ENCODE measurements at places on chromosomes 11 and 22.
A peak's percentile ranks its signal among the peaks of the same experiment; 100 is the strongest.

DNA sequence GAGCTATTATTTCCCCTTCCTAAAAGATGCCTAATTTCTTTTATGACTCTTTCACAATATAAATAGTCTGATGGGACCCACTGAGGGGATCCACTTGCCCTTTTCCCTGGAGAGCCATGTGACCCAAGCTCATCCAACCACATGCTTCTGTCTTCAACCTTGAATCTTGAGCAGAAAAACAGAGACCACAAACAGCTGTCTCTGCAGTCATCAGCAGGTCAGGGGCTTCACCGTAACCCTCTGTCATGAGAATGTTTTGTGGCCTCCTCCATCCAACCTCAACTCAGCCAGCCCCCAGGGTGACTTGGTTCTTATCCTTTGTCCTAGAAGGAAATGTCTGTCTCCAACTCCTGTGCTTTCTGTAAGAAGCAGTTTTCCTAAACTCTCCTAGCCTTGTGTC is 129.6 kb upstream of the POU2AF2 start:
- DNase-seq = no peak

DNA sequence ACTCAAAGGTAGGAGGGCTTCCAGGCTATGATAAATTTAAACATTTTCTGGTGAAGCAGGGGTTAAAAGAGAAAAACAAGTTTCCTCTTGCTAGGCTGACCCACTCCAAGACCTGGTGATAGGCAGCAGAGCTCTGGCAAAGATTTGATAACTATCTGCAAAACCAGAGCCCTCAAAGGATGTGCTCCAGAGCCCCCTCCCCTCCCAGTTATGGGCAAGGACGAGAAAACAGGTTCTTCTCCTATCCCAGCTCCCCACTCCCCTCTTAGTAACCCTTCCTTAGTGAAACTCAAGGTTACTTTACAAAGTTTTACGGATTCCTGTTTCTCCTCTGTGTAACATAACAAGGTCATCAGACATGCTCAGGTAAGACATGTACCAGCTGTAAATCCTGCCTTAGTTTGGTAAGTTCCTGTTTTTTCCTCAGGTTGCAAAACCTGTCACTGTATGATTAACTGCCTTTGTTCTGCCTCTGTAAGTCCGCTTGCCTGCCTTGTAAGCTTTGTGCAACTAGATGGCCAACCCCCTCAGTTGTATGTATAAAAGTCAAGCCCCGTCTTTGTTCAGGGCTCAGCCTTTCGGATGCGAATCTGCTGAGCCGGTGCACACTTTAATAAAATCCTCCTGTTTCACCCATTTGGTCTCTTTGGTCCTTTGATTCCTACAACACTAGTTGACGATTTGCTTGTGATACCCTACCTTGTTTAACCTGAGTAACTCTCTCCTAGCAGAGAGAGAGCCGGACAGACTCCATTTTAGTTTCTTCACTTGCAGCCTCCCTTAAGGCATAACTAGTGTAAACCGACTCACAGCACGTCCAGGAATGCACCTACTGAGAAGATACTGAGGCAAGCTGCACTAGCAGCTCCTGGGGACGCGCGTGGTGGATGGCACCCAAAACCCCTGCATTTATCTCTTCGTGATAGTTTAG is 13.9 kb downstream of the APOBEC3H start:
- no peak for DNase-seq

DNA sequence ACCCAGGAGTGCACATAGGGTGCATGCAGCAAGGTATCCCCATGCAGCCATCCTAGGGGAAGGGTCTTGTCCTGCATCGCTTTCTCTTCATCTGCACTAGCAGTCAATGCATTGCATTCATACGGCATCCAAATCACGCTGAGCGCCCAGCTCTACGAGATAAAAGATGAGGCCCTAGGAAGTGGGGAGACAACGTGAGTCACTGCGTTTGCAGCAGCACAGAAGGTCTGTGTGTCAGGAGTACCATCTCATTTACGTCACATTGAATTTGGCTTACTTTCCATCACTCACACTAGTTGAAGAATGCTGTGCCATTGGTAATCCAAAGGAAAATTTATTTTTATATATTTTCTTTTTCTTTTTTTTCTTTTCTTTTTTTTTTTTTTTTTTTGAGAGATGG is 2.5 kb upstream of the ST14 start:
- no peak for DNase-seq

DNA sequence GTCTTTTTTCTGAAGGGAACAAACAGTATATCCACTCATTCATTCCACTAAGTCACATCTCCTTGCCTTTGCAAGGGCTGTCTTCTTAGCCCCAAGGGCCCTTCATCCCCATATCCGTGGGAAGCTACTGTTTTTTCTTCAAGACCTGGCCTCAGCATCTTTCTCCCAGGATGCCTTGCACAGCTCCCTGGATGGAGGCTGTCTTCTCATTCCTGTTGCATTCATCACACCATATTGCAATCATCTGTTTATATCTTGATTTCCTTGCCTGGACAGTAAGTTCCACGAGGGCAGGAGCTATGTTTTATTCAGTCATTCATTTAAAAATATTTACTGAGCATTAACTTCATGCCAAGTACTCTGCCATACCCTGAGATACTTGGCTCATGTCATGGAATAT is 29.3 kb upstream of the NECTIN1 start:
- no peak for DNase-seq

DNA sequence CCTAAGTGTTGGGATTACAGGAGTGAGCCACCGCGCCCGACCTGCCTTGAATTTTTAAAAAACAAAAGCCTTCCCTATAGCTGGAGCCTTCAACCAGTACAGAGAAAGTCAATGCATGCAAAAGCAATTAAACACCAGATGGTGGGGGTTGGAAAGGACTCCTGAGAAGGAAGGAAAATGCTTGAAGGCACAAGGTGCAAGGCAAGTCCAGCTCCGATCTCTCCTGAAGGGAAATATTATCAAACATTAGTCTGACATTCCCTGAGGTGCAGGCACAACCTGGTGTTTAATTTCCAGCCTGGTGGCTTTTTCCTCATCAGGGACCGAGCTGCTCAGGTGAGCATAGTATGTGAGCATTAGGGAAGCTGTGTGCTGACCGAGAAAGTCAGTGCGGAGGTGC is 12.9 kb upstream of the RAPSN start:
- no peak for DNase-seq

DNA sequence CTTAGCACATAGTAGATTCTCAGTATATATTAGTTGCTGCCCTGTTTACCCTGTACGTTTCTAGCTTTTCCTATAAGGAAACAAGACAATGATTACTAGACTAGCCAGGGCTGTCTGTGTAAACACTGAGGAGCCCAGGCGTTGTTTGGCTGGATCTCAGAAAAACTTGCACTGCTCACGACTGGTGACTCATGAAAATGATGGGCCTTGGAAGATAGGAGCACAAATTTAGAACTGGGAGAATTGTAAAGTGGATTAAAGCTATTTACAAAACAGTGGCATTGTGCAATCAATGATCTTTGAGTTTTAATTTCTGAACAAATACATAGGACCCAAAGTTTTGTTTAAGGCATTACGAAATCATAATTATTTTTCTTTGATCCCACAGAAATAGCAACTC is 276.9 kb downstream of the FAM76B start:
- no peak for DNase-seq

DNA sequence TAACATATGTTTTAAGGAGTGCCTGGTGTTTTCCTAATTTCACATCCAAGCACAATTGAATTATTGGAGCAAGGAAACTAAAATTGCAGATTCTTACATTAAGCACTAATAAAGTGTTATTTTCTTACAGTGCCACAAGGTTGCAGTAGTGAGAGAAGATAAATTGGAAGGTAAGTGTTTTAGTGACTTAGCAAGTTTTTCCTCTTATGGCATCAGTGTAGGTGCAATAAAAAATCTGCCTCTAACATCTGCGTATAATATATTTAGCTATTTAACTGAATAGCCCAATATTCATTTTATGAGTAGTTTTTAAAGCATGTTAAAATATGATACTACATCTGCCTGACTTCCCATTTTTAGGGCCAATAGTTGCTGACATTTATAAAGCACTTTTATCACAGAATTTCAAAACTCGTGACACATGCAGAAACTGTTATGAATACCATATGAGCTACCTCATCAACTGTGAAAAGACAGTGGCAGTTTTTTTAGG is 19.0 kb downstream of the POLD3 start:
- DNase-seq = no peak

DNA sequence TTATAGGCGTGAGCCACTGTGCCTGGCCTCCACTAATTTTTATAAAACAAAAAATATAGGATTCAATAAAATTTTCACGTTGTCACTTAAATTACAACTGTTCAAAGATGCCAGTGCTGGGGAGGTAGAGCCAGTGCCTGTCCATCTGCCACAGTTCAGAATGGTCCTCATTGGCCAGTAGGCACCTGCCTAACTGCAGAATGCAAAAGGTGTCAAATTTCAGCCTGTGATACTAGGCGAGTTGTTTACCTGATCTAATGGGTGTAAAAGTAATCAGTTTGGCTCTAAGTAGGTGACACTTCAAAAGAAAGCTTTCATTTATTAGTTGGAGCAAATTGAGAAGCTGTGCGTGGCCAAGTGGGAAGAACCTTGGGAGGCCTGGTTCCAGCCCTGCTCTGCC is 2.4 kb downstream of the SMARCB1 start:
- no peak for DNase-seq

DNA sequence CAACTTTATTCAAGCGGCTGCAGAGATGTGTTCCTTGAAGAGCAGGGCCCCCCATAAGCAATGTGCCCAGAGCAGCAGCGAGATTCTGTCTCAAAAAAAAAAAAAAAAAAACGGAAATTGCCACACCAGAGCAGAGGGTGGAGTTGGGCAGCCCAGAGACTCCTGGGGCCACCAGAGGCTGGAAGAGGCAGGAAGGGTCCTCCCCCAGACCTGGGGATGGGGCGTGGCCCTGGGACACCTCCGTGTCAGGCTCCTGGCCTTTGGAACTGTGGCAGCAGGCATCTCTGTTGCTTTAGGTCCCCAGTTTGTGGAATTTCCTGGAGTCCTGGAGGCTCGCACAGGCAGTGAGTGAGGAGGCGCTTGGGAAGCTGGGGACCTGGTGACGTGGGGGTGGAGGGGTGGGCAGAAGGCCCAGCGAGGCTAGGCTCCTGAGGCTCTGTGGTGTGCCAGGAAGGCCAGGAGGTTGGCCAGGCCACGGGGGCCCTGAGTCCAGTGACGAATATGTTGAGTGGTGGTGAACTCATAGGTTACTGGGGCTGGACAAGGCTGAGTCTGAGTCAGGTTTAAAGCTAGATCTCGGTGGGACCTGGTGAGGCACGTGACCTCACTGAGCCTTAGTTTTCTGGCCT is 735.6 kb downstream of the BRD1 start:
- no peak for DNase-seq

- DNase-seq = no peak
These were observed 49.2 kb downstream of the PAK1 start for GRCh38 chr11:77424644-77425043.

- peak; percentile 0 for DNase-seq
These were observed 67.7 kb upstream of the CLNS1A start for GRCh38 chr11:77705195-77705875.

DNA sequence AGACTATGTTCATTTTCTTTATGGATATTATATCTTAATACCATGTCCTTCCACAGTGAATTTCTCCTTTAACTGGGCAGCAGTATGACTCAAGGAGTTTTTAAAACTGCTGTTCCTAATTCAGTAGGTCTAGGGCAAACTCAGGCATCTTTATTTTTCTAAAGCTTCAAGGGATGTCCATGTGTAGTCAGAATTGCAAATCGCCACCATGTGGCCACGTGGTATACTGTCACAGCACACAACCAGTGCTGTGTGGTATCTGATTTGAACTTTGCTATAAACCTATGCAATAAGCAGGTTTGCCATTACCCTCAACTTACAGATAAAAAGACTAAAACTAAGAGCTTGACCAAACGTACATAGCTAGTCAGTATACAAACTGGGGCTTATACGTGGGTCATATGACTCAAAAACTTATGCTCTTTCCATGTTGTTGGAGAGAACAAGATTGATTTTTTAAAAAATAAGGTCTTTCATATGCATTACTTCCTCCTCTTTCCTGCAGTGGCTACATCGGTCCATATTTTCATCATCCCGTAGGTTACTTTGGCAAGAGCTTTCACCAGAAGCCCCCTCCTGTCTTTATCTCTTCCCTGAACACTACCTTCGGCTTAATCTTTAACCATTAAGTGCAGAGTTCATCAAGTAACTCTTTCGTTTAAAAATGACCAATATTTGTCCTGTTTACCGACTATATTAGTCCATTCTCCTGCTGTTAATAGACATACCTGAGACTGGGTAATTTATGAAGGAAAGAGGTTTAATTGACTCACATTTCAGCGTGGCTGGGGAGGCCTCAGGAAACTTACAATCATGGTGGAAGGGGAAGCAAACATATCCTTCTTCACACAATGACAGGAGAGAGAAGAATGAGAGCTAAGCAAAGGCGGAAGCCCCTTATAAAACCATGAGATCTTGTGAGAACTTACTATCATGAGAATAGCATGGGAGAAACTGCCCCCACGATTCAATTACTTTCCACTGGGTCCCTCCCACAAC is 8.0 kb upstream of the HTATIP2 start:
- no peak for DNase-seq
